A375 (cell line): ENCODE measurements at places on chromosomes 1 and 21. TPM values are rescaled to one million over a fixed set of nuclear protein-coding genes. Genes with fewer than 3 reads are reported as not detected.

The CHIT1 gene
- total RNA-seq, result 0.03 TPM in 1 of 2 replicates, not detected in the other

The RNF207 gene
- 11.7 and 19.2 TPM in 2 replicates for total RNA-seq

The RAB4A gene
- total RNA-seq, result 26.1 and 26.3 TPM in 2 replicates

The TLR5 gene
- total RNA-seq, result 0.04 and 0.96 TPM in 2 replicates

The GJB5 gene
- not detected in 2 replicates for total RNA-seq

The C1QTNF12 gene
- 2.5 and 7.0 TPM in 2 replicates for total RNA-seq

The ANGPTL3 gene
- total RNA-seq, result not detected in 2 replicates

The CENPF gene
- 131 and 172 TPM in 2 replicates for total RNA-seq

The SH2D2A gene
- total RNA-seq, result 1.0 and 1.8 TPM in 2 replicates

The RNU1-2 gene
- under 0.01 TPM in 2 replicates for total RNA-seq

The DNAJC6 gene
- total RNA-seq, result 7.8 and 8.2 TPM in 2 replicates

The KCNT2 gene
- total RNA-seq, result 6.0 TPM in 2 replicates

The FAM163A gene
- total RNA-seq, result 0.08 TPM in 1 of 2 replicates, not detected in the other

The ARHGAP30 gene
- 1.1 and 2.7 TPM in 2 replicates for total RNA-seq

The ALX3 gene
- total RNA-seq, result not detected in 2 replicates

The GABRD gene
- total RNA-seq, result not detected in 2 replicates

The FRRS1 gene
- total RNA-seq, result 3.8 and 4.7 TPM in 2 replicates

The OBSCN gene
- 3.3 and 3.6 TPM in 2 replicates for total RNA-seq

The OR2T11 gene
- total RNA-seq, result not detected in 2 replicates

The KMO gene
- total RNA-seq, result 1.2 TPM in 1 of 2 replicates, not detected in the other

The RIMS3 gene
- total RNA-seq, result 0.11 and 0.45 TPM in 2 replicates

The L1TD1 gene
- not detected in 2 replicates for total RNA-seq

The MMP23B gene
- 0.08 and 1.4 TPM in 2 replicates for total RNA-seq

The KAZN gene
- 1.2 and 2.3 TPM in 2 replicates for total RNA-seq

The RGS16 gene
- total RNA-seq, result 11.6 and 16.3 TPM in 2 replicates

The TPTE gene
- total RNA-seq, result 3.9 and 5.3 TPM in 2 replicates

The BTBD19 gene
- 9.9 and 11.7 TPM in 2 replicates for total RNA-seq

The MPL gene
- total RNA-seq, result 1.7 TPM in 1 of 2 replicates, not detected in the other

The FNDC5 gene
- 0.23 TPM in 1 of 2 replicates, not detected in the other for total RNA-seq

The CGN gene
- total RNA-seq, result 0.88 and 1.0 TPM in 2 replicates

The NCSTN gene
- total RNA-seq, result 69.7 and 76.8 TPM in 2 replicates

The RAB3B gene
- 0.75 and 0.98 TPM in 2 replicates for total RNA-seq

The LEMD1 gene
- 6.8 and 8.6 TPM in 2 replicates for total RNA-seq

The WDR4 gene
- 18.8 and 20.2 TPM in 2 replicates for total RNA-seq

The HCRTR1 gene
- not detected in 2 replicates for total RNA-seq

The LPAR3 gene
- 6.8 and 8.7 TPM in 2 replicates for total RNA-seq

The PLA2G2F gene
- total RNA-seq, result not detected in 2 replicates

The FLG2 gene
- not detected in 2 replicates for total RNA-seq

The PKLR gene
- total RNA-seq, result 0.03 TPM in 1 of 2 replicates, not detected in the other

The TMPRSS15 gene
- total RNA-seq, result 35.2 and 37.9 TPM in 2 replicates

The KRTAP12-3 gene
- not detected in 2 replicates for total RNA-seq

The BARHL2 gene
- not detected in 2 replicates for total RNA-seq

The ORC1 gene
- total RNA-seq, result 20.3 and 26.4 TPM in 2 replicates

The VSIG8 gene
- total RNA-seq, result not detected in 2 replicates

The TBX19 gene
- total RNA-seq, result 0.98 and 1.0 TPM in 2 replicates
